ENCODE measurements at places on chromosomes 2 and 18.

DNA sequence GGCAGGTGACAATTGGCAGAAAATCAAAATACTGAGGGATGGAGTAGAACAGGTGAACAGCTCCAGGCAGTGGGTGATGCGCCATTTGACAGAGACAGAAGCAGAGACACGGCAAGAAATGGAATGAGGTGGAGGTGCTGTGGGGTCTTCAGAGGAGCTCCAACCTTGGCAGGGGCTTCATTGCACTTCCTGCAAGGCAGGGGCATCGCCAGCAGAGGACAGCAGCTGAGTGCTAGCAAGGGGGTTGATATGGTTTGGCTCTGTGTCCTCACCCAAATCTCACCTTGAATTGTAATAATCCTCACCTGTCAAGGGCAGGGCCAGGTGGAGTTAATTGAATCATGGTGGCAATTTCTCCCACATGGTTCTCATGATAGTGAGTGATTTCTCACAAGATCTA, 42.8 kb downstream of the CCDC68 start:
- no peak for DNase-seq

DNA sequence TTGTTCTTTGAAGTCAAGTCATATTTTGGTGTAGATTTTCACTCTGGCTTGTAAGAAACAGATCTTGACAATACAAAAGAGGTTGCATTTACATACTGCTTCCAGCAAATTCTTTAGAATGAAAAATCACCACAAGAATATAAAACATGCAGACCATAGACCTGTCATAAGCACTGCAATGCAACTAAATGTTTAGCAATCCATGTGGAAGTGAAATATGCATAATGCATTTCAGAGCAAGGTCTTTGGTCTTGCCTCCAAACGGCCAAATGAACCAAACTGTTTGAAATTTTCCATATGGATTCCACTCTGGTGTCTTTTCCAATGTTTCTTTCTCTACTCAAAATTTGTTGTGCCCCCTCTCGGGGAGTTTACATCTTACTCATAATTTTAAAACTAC, 271.0 kb upstream of the CDH20 start:
- no peak for DNase-seq

- DNase-seq = no peak
These were observed 68.5 kb downstream of the CTIF start for GRCh38 chr18:48607056-48607984.

DNA sequence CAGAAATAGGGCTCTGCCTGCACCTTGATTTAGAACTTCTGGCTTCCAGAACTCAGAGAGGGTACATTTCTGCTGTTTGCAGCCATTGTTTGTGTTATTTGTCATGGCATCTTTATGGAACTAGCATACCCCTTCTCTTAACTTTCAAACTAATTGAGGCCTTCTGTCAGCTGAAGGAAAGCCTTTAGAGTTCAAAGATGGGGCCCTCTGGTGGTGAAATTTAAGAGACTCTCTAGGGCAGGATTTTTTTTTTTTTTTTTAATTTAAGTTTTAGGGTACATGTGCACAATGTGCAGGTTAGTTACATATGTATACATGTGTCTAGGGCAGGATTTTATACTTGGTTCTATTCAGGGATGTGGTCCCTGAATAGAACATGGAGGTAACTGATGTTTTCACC, 260.6 kb upstream of the LINC00305 start:
- no peak for DNase-seq

- DNase-seq = peak; percentile 65
These were observed 650.5 kb downstream of the GALR1 start for GRCh38 chr18:77899972-77900754.

DNA sequence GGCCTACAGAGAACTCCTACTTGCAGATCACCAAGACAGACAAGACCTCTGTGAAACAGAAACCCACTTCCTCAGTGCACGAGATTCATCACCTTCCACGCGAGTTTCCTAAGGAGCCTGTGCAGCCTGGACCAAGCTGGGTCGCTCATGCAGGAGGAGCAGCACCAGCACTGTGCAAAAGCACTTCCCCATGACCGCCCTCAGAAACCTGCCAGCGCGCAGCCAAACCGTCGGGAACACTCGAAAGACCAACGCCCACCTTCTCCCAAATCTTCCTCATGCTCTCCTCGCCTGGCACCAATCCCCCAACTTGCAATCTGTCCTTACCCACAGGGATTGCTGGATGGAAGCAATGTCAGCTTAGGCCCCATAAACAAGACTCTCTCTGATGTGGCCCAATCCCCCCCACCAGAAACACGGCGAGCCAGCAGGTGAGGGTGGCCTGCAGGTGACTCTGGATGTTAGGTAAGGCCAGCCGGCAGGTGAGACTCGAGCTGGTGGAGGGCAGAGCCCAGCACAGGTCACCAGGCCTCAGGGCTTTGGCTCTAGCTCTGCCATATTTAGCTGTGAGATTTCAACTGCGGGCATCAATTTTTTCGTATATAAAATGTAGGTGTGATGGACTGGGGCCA, 69.4 kb downstream of the PXDN start:
- DNase-seq = no peak

GRCh38 chr2:227450926-227451654, 20.9 kb upstream of the AGFG1 start:
- DNase-seq = no peak

- no peak for DNase-seq
These were observed 44.5 kb downstream of the KCNF1 start for GRCh38 chr2:10956006-10956790.

- DNase-seq = no peak
These were observed 834.3 kb downstream of the CPS1 start for GRCh38 chr2:211390536-211391188.

DNA sequence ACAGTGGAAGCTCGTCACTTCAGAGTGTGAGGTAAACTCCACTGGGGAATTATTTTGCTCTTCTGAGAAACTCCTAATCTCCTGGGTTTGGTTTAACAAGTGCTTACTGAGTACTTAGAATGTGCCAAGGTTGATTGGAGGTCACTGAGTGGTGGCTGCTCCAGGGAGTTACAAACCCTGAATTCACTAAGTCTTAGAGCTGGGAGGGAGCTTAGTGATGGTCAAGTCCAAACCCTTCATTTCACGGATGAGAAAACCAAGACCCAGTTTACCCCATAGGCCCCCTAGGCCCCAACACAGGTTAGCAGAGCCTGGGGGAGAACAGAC, 52.0 kb downstream of the SLC4A5 start:
- no peak for DNase-seq

Measured in activated T-cell treated with anti-CD3 and anti-CD28 coated beads, Interleukin-2, amount 50 U/mL, for 48 hours (primary cell).